ENCODE measurements at places on chromosomes 12 and 14.

- no peak for DNase-seq
Observed at GRCh38 chr12:88001327-88001726, 27.9 kb downstream of the C12orf50 start.

DNA sequence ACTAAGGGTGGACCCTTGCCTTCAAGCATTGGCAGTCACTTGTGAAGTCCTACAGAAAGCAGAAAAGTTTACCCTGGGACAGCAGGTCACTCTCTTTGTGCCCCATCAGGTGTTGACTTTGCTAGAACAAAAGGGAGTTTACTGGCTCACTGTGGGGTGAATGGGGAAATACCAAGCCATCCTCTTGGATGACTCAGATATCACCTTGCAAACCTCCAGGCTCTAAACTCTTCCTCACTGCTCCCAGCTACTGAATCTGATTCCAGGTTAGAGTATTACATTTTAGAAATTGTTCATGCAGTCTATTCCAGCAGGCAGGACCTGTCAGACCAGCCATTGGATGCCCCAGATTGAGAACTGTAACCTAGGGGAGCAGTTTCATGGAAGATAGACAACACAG, 7.3 kb upstream of the EDDM3B start:
- DNase-seq = no peak

GRCh38 chr12:43145481-43145880, 406.5 kb downstream of the ADAMTS20 start:
- no peak for DNase-seq

DNA sequence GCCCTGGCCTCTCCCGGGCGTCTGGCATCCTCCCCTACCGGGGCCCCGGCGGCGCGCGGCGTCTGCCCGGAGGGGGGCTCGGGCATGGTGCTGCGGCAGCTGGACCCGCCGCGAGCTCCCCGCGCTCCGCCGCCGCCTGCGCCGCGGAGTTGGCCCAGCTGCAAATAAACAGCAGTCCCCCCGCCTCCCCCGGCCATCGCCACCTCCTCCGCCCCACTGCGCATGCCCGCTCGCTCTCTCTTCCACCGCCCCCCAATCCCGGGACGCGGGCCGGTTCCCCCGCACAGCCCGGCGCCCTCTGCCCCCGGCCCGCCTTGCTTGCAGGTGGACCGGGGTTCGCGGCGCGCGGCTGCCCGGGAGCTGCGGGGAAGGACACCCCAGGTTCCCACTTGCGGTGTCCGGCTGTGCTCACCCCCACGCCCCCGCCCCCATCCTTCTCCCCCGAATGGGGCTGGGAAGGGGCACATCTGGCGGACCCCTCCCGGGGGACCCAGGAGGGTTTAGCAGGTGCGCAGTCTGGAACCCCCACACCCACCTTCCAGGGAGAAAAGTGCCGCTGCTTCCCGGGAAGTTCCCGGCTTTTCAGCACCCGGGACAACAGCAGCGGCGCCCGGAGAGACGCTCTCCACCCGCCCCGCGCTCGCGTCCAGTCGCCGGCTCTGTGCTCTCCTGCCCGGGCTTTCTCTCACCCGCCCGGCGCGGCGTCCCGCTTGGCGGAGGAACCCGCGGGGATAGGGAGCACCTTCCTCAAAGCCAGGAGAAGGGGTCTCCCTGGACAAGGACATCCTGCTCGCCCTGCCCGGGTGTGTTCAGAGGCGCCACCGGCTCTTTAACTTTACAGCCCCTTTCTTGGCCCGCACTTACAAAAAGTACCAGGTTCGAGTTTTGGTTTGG, at the start of gene TMTC1:
TMTC1 (minus strand) TSS at position 170 of the 894 bp plus-strand sequence. CDS start 191 bp downstream, outside the sequence.
- no peak for DNase-seq

- no peak for DNase-seq
Observed at GRCh38 chr14:68982581-68982980, 3.5 kb upstream of the ACTN1 start.

- no peak for DNase-seq
Observed at GRCh38 chr12:40222247-40222646, 2.5 kb upstream of the LRRK2 start.

DNA sequence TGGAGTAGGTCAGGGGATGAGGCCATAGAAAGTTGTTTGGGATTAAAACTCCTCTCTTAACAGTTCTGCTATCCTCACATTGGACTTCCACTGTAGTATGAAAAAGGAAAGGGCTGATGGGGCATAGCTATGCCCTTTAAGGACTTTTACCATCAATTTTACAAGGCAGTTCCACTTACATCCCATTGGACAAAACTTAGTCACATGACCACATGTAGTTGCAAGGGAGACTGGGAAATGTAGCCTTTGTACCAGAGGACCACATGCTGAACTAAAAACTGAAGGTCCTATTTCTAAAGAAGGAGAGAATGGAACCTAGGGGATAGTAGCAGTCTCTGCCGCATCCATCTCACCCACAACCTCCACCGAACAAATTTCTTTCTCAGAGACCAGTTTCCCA, 6.8 kb upstream of the SLC5A8 start:
- no peak for DNase-seq

- no peak for DNase-seq
Observed at GRCh38 chr12:13209436-13210235, 13.1 kb downstream of the EMP1 start.

DNA sequence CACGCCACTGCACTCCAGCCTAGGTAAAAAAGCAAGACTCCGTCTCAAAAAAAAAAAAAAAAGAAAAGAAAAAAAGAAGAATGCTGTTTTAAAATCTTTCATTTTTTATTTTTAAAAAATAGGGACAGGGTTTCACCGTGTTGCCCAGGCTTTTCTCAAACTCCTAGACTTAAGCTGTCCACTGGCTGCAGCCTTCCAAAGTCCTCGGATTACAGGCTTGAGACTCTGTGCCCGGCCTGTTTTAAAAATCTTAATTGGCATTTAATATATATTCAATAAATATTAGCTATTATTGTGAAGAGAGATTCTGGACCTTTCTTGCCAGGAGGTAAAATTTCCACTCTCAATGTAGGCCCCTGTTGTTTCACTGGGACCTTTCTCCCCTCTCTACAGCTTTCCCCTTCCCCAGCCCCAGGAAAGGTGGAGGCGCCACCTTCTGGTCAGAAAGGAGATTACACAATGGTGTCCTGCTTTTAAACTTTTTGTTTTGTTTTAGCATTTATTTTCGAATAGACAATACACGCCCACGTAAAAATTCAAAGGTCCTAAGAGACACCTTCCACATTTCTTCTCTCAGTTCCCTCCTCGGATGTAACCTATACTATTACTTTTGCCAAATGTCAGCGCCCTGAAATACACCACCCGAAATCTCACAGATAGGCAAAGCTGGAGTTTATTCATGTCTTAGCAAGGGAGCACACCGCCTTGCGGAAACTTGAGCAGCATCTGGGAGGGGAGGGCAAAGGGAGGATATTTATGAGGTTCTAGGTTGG, 23.8 kb upstream of the PHC1 start:
- DNase-seq = peak; percentile 72

- DNase-seq = no peak
Observed at GRCh38 chr14:102501751-102502315, 7.7 kb downstream of the ANKRD9 start.

- DNase-seq = no peak
Observed at GRCh38 chr12:132562489-132563021, 47.8 kb downstream of the LRCOL1 start.

DNA sequence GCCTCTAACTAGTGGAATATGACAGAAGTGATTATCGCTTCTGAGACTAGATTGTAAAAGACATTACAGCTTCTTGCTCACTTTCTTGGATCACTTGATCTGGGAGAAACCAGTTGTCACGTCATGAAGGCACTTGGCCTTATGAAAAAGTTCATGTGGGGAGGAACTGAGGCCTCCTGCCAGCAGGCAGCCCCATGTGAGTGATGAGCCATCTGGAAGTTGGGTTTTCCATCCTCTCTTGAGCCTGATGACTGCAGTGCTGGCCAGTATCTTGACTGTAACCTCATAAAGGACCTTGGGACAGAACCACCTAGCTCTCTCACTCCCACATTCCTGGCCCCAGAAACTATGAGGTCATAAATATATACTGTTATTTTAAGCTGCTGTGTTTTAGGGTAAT, 28.0 kb downstream of the TTLL5 start:
- DNase-seq = no peak

- DNase-seq = no peak
Observed at GRCh38 chr12:3204730-3205531, 127.8 kb downstream of the TSPAN9 start.

GRCh38 chr14:104224131-104224505, 85.7 kb downstream of the KIF26A start:
- DNase-seq = no peak

GRCh38 chr12:6330999-6331714, 10.7 kb downstream of the TNFRSF1A start:
- DNase-seq = no peak

DNA sequence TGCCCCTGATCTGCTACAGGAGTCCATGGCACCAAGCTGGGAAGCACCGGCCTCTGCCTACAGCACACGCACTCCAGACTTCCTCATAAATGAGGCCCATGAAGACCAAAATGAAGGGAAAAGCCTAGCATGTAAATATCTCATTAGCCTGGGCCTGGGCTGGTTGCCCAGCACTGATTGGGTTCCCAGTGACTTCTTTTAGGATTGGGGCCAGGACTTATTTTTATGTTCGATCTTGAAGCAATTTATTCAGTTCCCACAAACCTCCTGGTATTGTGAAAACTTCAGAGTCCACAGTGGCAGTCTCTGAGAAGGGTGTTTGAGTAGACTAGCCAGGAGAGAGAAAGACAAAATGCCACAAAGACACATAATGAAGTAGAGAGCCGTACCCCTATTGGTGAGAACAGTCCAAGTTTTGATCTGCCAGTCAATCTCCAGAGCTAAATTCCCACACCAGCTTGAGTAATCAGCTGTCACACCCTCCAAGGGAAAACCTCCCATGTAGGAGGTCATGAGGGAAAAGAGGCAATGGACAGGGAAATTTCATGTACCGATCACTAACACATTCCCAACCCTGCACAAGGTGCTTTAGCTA, 78.2 kb downstream of the PHLDA1 start:
- DNase-seq = no peak

- DNase-seq = no peak
Observed at GRCh38 chr14:95440496-95440895, 76.0 kb downstream of the SYNE3 start.

GRCh38 chr12:90058704-90059103, 350.1 kb upstream of the ATP2B1 start:
- DNase-seq = no peak

DNA sequence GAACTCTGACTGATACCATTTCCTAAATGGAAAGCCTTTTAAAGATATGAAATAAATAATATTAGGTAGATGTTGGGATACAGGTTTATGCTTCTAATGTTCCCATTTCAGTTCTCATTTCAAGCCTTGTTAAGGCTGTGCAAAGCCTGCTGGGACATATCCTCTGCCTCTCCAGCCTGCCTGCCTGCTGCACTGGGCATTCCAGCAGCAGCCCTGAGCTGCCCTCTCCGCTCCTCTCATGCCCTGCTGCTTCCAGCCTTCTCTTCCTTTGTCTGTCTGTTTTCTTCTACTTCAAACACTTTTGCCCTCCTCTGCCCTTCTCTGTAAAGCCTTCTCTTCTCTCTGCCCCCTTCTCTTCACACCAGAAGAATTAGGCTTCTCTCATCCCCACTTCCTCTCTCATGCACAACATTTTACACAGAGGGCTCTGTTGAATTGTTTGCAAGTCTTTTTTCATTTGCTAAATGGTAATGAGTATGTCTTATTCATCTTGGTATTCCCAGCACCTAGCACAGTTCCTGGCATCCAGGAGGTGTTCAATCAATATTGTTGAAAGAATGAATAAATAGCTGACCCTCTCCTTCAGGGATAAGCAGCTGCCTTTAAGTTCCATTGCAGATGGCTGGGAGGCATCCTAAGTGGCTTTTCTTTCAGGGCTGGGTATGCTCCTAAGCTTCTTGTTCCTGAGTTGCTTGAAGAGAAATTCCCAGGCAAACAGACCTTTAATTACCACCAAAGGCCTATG, 292.3 kb downstream of the TMEM117 start:
- no peak for DNase-seq

GRCh38 chr12:3367750-3368444, 123.1 kb upstream of the PRMT8 start:
- no peak for DNase-seq

GRCh38 chr14:100158566-100159093, 815 bp downstream of the DEGS2 start:
- no peak for DNase-seq

GRCh38 chr12:123267991-123268843, 3.4 kb downstream of the CDK2AP1 start:
- no peak for DNase-seq

GRCh38 chr12:130920723-130921381, 32.9 kb upstream of the ADGRD1 start:
- no peak for DNase-seq

DNA sequence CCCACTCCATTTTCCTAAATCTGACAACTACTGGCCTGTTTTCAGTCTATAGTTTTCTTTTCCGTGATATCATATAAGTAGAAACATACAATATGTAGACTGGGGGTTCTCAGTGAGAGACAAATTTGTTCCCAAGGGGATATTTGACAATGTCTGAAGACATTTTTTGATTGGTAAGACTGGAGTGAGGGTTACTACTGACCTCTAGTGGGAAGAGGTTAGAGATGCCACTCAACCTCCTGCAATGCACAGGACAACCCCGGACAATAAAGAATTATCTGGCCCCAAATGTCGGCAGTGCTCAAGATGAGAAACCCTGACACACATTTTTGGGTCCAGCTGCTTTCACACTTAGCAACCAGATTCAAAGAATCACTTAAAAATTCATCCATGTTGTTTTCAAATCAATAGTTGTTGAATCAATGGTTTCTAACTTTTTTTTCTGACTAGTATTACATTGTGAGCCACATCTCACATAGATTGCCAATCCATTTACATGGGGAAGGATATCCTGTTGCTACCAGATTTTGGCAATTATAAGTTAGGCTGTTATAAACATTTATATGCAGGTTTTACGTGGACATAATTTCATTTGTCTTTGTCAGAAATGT, 307.1 kb downstream of the RPL10L start:
- no peak for DNase-seq

DNA sequence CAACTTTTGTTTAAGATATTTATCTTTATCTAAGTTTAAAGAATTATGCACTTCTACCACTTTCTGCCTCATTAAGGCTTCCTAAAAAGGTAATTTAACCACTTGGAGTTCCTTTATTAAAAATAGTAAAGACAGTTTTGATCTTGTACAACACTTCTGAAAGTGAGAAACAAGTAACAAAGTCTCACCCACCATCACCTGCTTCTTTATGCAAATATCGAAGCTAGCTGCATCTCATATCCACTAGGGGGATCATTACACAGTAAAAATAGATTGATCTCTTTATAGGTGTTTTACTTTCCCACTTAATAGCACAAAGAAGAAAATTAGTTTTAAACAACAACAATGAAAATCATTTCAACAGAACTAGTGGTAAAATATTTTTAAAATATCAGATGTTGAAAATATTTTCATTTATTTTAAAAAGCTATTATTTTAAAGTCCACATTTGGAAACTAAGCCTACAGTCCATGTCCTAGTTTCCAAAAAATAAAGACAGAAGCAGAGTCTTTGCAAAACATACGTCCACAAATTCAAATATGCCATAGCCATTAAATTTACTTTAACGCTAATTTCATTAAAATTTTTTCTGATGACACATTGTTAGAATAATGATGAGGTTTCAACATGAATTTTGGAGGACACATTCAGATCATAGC, 160.0 kb upstream of the SOX5 start:
- no peak for DNase-seq

Measured in CD4-positive, alpha-beta T cell treated with Interleukin-15 for 4 hours (primary cell).